ENCODE measurements at places on chromosomes 11 and 22.

DNA sequence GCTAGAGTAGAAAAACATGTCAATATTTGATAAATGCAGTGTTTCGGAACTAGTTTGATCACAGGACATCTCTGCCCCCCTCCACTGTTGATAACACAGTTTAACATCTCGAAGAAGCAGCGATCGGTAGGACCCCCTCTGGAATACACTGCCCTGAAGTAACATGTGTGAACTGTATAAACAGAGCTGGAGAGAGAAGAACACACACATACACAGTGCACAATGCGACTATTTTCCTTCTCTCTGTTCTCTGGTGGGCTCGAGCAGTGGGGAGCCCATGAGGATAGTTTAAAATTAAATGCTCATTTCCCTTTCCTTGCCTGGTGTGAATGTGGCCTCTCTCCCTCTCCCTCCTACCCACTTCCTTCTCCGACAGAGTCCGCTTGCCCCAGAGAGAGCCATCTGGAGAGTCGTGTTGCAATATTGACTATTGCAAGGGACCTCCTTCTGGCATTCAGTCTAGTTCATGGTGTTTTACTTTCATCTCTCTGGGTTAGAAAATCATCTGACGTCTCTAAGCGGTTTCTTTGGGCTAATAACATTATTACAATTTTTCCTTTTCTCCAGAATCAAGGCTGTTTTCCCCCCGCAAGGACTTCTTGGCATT, 51.6 kb upstream of the BARX2 start:
- no peak for DNase-seq

DNA sequence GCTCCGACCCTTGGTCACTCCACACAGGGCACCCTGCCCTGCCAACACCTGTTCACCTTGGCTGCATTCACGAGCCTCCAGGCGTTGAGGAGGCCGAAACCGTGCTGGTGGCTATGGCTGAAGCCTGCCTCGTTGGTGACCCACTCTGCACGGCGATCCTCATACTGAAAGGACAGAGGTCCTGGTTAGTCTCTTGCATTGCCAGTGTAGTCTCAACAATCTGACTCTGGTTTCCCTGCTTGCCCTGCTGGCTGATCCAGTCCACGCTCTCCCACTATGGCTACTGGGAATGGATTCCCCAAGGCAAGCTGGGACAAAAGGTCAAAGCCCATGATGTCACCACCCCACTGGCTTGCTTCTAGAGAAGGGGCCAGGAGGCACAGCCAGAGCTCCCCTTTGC, 12.9 kb downstream of the PCSK7 start:
- no peak for DNase-seq

GRCh38 chr22:32478994-32479393, 4.4 kb downstream of the FBXO7 start:
- no peak for DNase-seq

GRCh38 chr11:116409238-116409637, 363.5 kb downstream of the BUD13 start:
- no peak for DNase-seq

DNA sequence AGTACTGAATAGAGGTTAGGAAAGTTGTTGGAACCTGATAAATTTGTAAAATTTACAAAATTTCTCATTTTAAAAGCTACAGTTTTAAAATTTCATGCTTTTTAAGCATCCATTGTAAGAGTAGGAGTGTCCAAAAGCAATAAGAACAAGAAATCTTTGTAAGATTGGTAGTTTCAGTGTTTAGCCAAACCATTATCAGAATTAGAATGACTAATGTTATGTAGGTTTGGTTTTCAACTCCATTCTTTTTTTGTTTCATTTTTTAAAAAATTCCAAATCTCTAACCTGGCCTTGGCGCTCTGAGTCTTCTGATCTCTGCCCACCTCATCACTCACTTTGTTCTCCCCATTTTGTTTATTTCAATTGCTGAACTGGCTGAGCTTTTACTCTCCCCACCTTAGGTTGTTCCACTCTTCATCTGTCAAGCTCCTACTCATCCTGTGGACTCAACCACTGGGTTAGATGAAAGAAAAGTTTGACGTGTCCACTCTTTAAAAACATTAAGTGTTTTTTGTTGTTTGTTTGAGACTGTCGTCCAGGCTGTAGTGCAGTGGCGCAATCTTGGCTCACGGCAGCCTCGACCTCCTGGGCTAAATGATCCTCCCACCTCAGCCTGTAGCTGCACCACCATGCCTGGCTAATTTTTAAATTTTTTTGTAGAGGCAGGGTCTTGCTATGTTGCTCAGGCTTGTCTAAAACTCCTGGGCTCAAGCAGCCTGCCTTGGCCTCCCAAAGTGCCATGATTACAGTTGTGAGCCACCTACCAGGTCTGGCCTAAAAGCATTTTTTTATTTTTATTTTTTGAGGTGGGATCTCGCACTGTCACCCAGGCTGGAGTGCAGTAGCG, 14.0 kb downstream of the EP300 start:
- DNase-seq: no peak

DNA sequence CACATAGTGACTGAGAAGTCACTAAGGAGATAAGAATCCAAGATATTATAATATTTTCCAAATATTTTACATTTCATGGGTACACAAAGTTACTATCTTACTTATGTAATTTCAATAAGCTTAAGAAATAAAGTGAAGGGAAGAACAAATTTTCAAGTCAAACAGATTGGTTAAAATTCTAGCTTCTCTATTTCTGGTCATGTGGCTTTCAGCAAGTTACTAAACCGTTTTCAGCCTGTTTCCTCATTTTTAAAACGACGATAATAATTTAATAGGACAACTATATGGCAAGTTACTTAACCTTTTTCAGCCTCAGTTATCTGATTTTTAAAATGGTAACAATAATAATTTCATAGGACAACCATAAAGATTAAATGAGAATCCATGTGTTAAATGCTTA, 15.6 kb downstream of the DCUN1D5 start:
- no peak for DNase-seq
